CD4-positive, alpha-beta T cell treated with Interleukin-10 for 1 hour (primary cell): ENCODE measurements at places on chromosomes 7 and 10.

- no peak for DNase-seq
These were observed 32.5 kb downstream of the NUB1 start for GRCh38 chr7:151374139-151374538.

DNA sequence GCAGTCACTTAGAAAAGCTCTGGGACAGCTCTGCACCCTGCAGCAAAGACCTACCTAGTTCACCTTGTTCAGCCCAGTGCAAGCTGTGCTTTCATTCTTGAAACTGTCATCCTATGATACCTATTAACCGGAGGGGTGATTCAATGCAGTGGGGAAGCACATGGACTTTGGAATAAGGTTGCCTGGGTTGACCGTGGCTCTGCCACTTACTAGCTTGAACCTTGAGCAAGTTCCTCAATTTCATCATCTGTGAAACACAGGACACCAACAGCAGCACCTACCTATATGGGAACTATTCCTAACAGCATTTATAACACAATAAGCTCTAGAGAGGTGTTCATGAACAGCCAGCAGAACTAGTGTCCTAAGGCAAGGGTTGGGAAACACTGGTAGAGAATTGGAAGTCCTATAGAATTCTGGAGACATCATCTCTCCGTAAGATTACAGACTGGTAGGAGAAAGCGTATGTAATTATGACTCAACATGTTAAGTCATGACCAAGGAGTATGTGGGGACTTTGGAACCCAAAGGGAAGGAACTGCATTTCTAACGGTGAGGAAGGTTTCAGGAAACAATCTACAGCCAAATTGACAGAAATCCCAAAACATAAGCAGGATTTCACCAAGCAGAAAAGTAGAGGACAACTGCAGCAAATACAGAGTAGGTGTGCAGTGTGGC, 270.0 kb downstream of the USP6NL start:
- DNase-seq, result no peak

DNA sequence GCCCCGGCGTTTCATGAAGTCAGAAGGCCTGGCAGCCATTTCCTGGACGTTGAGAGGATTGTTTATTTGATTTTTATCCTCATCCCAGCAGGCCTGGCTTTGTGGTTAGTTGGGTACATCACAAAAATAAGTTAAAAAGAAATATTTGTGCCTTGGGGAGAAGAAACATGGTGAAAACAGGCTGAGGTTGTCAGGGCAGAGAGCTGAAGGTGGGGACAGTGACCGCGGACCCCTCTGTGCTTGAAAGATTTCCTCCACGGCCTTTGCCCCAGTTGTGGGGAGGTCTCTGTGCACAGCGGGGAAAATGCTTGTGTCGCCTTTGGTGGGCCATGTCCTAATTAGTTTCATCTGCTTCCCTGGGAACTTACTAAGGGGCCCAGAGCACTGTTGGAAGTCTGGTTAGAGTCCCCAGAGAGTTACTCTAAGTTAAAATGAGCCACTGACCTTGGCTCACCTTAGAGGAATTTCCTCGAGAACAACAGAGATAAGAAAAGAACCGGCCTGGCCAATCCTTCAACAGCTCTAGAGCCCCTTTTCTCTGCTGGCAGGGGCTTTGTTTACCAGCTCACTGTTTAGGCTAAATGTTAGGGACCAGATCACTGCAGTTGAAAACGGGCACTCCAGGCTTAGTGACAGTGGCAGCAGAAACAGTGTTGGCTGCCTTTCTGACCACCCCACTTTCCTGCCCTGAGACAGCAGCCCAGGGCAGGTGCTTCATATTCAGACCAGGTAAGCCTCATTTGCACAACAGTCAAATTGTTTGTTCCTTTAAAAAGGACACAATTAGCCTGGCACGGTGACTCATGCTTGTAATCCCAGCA, 37.9 kb downstream of the CRCP start:
- no peak for DNase-seq

- DNase-seq, result peak; percentile 30
These were observed 10.3 kb downstream of the FAM3C start for GRCh38 chr7:121385800-121386179.

- DNase-seq, result no peak
These were observed 8.0 kb downstream of the CALY start for GRCh38 chr10:133328358-133329343.

DNA sequence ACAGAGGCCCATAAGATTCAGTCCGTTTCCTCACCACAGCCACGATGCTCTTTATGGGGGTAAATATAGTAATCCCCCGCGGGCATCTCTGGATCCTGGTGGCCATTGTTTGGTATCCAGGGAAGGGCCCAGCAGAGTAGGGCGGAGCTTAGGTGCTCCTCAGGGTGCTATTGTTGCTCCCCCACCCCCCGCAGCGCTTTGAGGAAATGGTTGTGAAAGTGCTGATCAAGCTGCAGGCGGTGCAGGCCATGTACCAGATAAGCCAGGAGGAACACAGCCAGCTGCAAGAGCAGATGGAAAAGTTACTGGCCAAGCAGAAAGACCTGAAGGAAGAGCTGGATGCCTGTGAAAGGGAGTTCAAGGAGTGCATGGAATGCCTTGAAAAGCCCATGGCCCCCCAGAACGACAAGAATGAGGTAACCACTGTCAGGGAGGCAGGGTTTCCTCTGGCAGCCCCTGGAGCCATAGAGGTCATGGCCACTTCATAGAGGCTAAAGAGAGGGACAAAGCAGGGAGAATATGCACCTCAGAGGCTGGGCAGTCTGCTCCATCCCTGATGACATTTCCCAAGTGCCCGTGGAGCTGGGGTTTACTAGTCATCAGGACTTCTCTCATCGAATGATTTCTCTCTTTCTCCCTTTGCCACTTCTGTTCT, 17.6 kb upstream of the FLNC start:
- DNase-seq, result no peak

DNA sequence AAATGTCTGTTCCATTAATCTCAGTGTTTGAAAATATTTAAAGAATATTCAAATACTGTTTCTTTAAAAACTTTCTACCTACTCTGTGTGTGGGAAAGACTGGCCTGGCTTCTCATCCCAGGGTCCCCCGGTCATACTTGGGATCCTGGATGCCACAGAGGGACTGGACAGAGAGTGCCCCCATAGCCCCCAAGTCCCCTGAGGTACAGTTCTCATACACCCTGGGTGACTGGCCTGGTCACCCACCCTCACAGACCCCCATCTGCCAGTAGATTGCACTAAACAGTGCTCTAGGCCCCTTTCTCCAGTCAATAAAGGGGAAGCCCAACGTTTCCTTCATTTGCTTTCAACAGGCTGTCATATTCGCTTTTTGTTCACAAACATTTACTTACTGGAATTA, 3.0 kb downstream of the TMEM273 start:
- no peak for DNase-seq

GRCh38 chr7:111743244-111743847, 181.1 kb upstream of the IMMP2L start:
- DNase-seq, result no peak

DNA sequence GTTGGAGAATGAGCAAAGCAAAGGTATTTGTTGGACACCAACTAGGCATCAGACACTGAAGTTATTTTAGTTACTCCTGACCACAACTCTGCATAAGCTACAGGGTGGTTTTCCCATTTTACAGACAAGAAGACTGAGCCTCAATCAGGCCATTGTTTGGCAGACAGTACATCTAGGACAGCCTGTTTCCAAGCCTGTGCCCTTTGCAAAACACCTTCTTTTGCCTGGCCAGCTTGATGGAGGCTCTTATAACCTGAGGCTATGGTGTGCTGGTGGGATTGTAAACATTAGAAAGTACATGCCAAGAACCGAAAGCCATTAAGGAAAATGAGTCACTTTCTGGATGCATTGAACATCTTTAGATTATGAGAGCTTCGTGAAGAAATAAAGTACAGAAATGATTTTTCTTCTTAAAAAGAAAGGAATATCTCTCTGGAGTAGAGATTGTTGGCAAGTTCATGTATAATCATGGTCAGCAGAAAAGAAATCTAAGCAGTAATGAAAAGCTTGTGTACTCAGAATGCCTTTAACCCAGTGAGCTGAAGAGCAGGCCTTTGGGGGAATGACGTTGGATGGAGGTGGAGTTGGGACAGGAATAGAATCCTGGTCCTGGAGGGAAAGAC, 140.6 kb downstream of the KIAA1217 start:
- DNase-seq, result no peak

DNA sequence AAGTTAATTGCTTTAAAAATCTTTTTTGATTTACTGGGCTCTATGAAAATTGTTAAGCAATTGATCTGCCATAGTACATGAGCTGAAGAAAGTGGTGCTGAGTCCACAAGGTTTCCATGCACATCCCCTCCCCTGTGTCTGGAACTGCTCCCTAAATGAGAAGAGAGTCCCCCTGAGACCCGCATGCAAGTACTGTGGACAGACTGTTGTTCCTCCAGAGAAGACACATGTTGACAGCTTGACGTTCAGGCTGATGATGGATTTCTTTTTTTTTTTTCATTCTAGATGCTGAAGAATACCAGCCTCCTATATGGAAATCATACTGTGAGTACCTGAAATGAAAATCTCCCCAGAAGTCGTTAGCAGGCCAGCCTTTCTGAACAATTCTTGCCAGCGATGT, 159.8 kb downstream of the CHN2 start:
- DNase-seq, result no peak

DNA sequence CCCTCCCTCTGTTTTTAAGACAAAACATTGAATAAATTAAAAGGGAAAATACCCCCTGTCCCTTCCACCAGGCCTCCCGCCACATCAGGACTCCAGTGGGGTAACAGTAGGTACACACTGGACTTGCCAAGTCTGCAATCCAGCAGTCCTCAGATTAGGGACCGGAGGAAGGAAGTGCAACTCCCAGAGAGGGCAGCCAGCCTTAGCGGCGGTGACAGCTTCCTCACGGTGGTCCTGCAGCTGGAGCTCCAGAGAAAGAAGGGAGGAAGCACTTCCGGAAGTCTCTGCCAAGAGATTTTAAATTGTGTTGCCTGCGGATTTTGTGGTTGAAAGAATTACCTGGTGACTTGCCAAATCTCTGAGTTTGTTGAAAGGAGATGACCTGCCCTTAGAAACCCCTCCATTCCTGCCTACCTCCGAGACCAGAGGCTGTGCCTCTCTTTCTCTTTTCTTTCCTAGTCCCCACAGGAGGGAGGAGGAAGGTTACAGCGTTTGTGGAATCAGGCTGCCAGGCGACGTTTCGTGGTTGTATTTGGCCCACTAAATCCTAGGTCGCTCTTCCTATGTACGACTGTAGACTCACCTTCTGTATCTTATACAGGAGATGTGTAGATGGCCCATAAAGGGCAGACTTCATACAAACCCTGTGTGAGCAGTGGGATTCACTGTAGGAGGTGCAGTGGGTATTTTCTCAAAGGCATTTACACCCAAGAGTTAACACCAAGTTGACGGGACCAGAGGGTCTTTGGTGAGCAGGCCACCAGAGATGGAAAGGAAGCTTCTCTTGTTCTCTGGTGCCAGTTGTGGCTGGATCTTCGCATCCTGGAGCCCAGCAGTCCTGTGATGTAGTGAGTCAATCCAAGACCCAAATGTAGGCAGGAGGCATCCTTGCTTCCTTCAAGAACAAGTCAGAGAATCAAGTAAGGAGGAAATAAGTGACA, 77.9 kb downstream of the INSIG1 start:
- no peak for DNase-seq

GRCh38 chr10:121680879-121681655, 82.8 kb upstream of the FGFR2 start:
- no peak for DNase-seq

GRCh38 chr10:30494558-30494957, 60.6 kb downstream of the MAP3K8 start:
- no peak for DNase-seq

GRCh38 chr10:30708234-30708633, 78.7 kb upstream of the LYZL2 start:
- DNase-seq, result no peak

DNA sequence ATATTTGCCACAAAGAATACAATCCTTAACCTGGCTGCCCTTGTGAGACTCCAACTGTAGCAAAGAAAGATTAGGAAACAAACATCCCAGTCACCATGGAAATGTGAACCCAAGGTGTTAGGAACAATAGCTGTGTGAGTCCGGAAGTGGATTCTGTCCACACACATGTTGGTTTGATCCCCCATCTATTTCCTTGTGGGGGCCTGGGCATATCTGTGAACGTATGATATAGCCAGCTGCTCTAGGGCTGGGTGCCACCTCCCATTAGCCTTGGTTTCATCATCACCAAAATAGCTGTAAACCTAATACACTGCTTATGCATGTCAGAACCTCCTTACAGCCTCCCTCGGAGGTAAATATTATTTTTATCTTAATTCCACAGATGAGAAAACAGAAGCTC, 26.4 kb downstream of the GRK5 start:
- no peak for DNase-seq

DNA sequence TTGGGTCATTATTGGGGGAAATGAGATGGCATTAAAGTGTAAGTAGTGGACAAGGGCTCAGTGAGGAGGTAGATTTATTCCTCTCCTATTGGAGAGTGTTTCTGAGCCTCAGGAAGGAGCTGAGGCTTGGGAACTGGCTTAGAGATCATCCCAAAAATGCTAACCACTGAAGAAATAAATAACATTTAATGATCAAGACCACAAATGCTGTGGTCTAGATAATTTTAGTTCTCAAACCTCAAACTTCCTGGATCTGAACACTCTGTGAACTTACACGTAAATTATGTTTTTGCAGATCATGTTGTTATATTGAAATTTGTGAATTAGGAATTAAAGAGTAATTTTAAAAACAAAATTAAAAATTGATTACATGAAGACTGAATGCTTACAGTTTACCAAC, 27.3 kb downstream of the MDFIC start:
- DNase-seq, result no peak

- no peak for DNase-seq
These were observed 12.0 kb downstream of the SGCE start for GRCh38 chr7:94643771-94644545.

DNA sequence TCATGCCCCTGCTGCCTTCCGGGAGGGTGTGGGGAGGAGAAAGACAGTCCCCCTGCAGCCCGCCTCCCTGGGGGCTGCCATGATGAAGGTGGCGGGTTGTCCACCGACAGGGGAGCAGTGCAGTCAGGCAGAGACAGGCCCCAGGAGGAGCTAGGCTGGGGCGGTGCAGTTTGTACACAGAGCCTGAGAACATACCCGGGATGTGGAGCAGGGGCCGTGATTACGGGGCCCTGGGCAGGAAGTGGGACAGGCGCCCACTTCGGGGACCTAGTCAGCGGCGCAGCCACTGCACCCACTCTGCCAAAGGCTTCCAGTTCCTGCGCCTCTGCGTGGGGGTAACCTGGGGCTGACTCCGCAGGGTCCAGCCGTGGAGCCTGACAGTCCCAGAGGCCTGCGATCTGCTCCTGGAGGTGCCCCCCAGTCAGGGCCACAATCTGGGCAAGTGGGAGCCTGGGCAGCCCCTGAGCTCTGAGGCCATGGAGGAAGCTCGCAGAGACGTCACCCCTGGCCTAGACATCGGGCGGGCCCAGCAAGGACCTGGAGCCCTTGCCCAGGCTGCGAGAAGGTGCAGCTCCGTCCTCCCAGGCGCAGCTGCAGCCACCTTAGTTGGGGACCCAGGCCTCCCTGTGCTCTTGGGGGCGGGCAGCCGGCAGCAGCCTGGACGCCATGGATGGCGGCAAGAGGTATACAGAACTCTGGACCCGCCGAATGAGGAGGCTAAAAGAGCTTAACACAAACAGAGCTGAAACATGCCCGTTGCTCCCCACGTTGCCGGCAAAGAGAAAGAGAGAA, 1356.8 kb downstream of the XPNPEP1 start:
- DNase-seq, result no peak
